ENCODE measurements at places on chromosomes 5 and 9.

- peak; percentile 38 for DNase-seq
Observed at GRCh38 chr5:761854-762710, 22.4 kb downstream of the ZDHHC11B start.

DNA sequence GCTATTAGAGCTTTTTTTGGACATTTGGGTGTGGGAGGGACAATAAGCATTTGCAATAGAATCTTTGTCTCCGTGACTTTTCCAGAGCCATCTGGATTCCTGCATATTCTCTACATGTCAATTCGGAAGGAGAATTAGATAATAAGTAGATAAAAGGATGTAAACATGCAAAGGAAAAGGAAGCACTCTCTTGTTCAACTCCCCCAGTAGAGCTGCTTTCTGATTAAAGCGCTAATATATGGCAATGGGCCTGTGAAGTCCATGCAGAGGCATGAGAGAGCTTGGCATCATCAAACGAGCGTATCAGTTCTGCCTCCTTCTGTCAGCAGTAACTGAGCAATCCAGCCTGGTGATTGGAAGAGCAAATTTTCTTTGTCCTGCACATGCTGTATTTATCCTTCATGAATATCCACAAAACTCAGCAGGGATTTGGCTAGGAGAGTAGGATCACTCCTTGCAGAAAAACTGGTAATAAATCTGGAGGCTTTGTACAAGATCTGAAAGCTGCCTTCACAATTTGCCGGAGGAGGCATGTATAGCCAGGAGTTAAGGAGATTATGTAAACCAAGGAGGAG, 1752.9 kb downstream of the MAT2B start:
- no peak for DNase-seq

GRCh38 chr5:39191216-39191615, 28.1 kb downstream of the FYB1 start:
- no peak for DNase-seq

- DNase-seq: no peak
Observed at GRCh38 chr5:1636981-1637638, 113.3 kb upstream of the LPCAT1 start.

DNA sequence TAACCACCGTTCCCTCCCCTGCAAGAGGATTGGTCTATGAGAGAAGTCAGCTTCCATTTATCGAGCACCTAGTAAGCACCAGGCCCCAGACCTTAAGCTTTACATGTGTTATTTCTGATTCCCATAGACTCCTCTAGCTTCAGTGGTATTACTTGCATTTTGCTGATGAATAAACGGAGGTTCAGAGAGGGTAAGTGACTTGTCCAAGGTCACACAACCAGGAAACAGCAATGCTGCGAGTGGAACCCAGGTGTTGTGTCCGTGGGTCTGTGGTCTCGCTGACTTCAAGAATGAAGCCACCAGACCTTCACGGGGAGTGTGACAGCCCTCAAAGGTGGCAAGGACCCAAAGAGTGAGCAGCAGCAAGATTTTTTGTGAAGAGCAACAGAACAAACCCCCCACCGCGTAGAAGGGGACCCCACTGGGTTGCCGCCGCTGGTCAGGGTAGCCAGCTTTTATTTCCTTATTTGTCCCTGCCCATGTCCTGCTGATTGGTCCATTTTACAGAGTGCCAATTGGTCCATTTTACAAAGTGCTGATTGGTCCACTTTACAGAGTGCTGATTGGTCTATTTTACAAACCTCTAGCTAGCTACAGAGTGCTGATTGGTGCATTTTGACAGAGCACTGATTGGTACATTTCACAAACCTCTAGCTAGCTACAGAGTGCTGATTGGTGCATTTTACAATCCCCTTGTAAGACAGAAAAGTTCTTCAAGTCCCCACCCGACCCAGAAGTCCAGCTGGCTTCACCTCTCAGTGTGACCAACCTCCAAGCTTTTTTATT, 29.1 kb upstream of the KCNIP1 start:
- DNase-seq: no peak

DNA sequence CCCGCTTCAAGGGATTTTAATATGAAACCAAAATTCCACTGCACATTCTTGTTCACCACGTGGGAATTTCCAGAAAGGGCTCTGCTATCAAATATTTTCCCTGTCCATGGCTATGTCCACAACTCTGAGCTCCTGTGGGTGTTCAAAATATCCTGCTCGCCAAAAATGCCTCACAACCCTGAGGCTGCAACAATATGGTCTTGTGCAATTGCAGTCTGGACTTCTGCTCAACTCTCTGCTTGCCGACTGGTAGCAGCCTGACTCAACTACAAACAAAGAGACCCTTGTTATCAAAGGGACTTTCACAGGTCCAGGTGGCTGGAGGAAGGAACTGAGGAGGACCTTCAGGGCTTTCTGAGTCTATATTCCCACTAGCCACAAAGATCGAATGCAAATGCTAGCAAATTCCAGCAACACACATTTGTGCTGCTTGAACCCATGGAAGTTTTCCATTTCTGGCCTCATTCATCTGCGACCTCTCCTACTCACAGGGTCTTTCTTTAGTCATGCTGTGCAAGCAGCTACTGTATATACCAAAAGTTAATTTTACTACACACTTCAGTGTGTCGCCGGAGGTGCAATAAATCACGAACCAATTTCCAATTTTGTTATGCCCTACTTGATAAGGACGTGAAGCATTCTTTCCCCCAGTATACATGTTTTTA, 169.2 kb upstream of the SLC30A5 start:
- no peak for DNase-seq

- no peak for DNase-seq
Observed at GRCh38 chr9:93081081-93081529, 14.9 kb upstream of the CARD19 start.

- DNase-seq: no peak
Observed at GRCh38 chr9:136309101-136309801, 5.4 kb upstream of the CCDC187 start.

GRCh38 chr5:13470263-13470662, 474.2 kb downstream of the DNAH5 start:
- DNase-seq: no peak

- DNase-seq: no peak
Observed at GRCh38 chr9:126842977-126843799, 17.3 kb upstream of the ZBTB34 start.

- DNase-seq: no peak
Observed at GRCh38 chr5:50863534-50864170, 197.2 kb downstream of the PARP8 start.
